ENCODE measurements at places on chromosomes 13 and 19. TPM values are rescaled to one million over a fixed set of nuclear protein-coding genes. Genes with fewer than 3 reads are reported as not detected.
A peak's percentile ranks its signal among the peaks of the same experiment; 100 is the strongest.

DNA sequence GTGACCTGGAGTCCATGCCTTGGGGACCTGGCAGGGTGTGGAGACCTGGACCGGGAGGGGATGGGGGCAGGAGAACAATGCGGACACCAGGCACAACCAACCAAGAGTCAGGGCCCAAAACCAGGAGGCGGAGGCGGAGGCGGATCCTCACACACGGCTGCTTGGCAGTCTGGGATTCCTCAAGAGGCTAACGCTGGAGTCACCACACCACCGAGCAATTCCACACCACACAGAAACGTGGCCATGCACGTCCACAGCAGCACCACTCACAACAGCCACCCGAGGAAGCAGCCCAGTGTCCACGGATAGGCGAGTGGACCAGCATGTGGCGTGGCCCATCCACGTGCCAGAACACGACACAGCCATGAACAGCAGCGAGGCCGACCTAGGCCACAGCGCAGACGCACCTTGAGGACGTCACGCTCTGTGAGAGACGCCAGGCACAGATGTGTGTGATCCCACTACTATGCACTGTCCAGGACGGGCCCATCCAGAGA lies 17.7 kb downstream of the SBNO2 start:
- no peak overlapping the region for H3K4me3 ChIP-seq
- H3K27me3 ChIP-seq: no peaks in the 10 kb centered on the region
- H3K36me3 ChIP-seq: peaks cover 2% of the 10 kb centered on the region
- no peak overlapping the region for H3K27ac ChIP-seq
- H3K4me1 ChIP-seq: peaks cover 1% of the 10 kb centered on the region

- no peak for DNase-seq
- no peaks in the 10 kb centered on the region for H3K27me3 ChIP-seq
- H3K4me3 ChIP-seq: peak overlapping the region; percentile 24
- H3K36me3 ChIP-seq: no peaks in the 10 kb centered on the region
- peaks cover 4% of the 10 kb centered on the region for H3K4me1 ChIP-seq
- no peak overlapping the region for H3K27ac ChIP-seq
Observed at GRCh38 chr13:113394339-113394640, 30.4 kb upstream of the GRTP1 start.

- H3K27ac ChIP-seq: no peak overlapping the region
- H3K27me3 ChIP-seq: peaks cover 4% of the 10 kb centered on the region
- H3K36me3 ChIP-seq: no peaks in the 10 kb centered on the region
- H3K4me3 ChIP-seq: no peak overlapping the region
- DNase-seq: no peak
Observed at GRCh38 chr13:35848336-35849255, 282.6 kb downstream of the DCLK1 start.

GRCh38 chr13:98144027-98144741 lies 1.3 kb downstream of the FARP1 start:
- peak overlapping the region; percentile 66 for H3K4me3 ChIP-seq
- no peaks in the 10 kb centered on the region for H3K36me3 ChIP-seq
- peaks cover 9% of the 10 kb centered on the region for H3K4me1 ChIP-seq
- no peak for DNase-seq

GRCh38 chr19:48745208-48745995 lies 1.3 kb downstream of the IZUMO1 start:
- no peak overlapping the region for H3K27ac ChIP-seq
- H3K4me3 ChIP-seq: peak overlapping the region; percentile 20
- no peaks in the 10 kb centered on the region for H3K36me3 ChIP-seq
- peaks cover 10% of the 10 kb centered on the region for H3K27me3 ChIP-seq
- peaks cover 19% of the 10 kb centered on the region for H3K4me1 ChIP-seq

GRCh38 chr19:34475026-34475974 lies 6.3 kb upstream of the WTIP start:
- peak; percentile 70 for DNase-seq
- H3K27ac ChIP-seq: peak overlapping the region; percentile 84
- H3K36me3 ChIP-seq: peaks cover 22% of the 10 kb centered on the region
- H3K27me3 ChIP-seq: peaks cover 11% of the 10 kb centered on the region
- H3K4me1 ChIP-seq: peaks cover 19% of the 10 kb centered on the region

- DNase-seq: no peak
- H3K27ac ChIP-seq: no peak overlapping the region
- H3K4me3 ChIP-seq: no peak overlapping the region
- peaks cover 7% of the 10 kb centered on the region for H3K4me1 ChIP-seq
- H3K27me3 ChIP-seq: no peaks in the 10 kb centered on the region
Observed at GRCh38 chr13:41971848-41972247, 10.9 kb upstream of the VWA8 start.

DNA sequence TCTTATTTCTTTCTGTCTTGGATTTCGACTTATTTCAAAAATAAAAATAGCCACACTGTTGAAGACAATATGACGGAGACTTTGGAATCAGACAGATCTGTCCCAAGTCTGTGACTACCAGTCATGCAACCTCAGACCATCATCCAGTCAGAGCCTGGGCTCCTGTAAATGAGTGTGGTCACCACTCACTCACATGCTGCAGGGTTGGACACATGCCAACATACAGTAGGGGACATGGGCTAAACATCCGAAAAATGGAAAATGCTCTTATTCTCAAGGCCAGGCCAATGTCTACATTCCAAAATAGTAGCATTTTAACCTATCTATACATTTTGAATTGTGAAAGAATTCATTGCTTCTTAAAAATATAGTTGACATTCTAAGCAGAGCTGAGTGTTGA lies 75.5 kb upstream of the EDNRB start:
- H3K27me3 ChIP-seq: peaks cover 5% of the 10 kb centered on the region
- no peak for DNase-seq
- no peak overlapping the region for H3K4me3 ChIP-seq
- no peaks in the 10 kb centered on the region for H3K36me3 ChIP-seq

CEACAM3 gene
- not detected for total RNA-seq

PRTN3 gene
- not detected for total RNA-seq

ZIM2 gene
- total RNA-seq: not detected

KCTD15 gene
- total RNA-seq: 6.2 TPM

FAM216B gene
- total RNA-seq: not detected

CAMSAP3 gene
- total RNA-seq: 0.24 TPM

All from activated naive CD4-positive, alpha-beta T cell treated with anti-CD3 and anti-CD28 coated beads for 36 hours (primary cell).